ENCODE measurements at places on chromosomes 16 and 17.

DNA sequence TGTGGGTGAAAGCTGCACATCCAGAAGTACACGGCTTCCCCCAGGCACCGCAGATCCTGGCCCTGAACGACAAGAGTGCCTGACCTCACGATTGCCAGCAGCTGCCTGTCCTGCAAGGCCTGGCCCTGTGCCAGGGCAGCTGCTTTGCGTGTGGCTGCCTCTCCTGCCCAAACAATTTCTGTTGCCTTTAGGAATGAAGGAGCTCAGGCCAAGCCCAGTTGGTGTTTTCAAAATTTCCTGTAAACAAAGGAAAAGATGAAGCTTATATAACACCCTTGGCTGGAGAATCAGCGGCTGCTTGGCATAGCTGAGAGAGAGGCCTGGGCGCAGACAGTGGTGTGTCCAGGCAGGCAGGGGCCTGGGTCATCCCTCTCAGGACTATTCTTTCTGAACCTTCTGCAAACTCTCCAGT lies 11.7 kb upstream of the SLC47A2 start:
- DNase-seq: no peak

DNA sequence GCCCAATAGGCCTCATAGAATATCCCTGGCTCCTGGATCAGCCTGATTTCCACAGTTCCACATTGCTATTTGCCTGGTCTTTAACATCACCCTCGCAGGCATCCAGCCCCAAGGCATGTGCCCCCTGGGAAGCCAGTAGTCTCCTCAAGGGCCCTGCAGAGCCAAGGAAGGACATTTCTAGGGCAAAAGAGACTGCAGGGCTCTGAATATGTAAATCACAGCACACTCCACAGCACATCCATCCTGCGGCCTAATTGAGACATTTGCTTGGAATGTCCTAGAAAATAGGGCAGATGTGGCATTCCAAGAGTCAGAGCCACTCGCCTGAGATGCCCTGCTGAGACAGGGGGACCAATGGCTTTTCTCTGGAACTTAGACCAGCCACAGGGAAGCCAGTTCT lies 11.4 kb upstream of the C16orf78 start:
- DNase-seq: no peak

DNA sequence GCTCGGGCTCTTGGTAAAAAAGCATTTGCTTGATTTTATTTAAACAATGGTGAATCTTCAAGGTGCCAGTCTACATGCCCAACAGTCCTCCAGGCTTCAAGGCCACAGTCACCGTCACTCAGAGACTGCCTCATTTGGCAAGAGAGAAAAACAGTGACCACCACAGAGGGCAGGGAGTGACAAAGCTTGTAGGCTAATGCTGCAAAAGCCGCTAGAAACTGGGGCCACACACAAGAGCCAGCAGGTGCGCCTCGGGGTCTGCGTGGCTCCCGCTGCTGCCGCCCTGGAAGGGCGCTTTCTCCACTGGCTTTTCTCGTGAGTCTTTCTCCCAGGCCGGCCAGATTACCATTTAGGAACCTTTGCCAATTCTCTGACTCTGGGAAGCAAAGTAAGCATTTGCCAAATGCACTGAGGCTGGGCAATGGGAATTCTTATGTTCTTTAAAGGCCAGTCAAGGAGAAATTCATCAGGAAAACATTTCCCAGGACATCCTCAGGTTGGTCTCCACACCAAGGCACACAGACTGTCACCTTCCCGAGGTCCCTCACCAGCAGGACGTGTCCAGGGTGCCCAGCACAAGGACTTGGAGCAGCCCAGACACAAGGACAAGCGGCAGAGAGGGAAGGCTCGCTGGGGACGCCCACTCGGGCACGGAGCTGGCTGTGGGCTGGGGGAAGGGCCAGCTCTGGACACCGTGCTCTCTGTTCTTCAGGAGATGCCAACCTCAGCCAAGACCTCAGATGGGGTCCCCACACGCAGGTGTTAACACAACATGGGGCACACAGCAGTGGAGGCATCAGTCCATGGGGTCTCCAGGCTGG lies 12.5 kb upstream of the C16orf95 start:
- DNase-seq: no peak

GRCh38 chr16:68086336-68086841 lies 1.2 kb downstream of the NFATC3 start:
- DNase-seq: peak; percentile 36

DNA sequence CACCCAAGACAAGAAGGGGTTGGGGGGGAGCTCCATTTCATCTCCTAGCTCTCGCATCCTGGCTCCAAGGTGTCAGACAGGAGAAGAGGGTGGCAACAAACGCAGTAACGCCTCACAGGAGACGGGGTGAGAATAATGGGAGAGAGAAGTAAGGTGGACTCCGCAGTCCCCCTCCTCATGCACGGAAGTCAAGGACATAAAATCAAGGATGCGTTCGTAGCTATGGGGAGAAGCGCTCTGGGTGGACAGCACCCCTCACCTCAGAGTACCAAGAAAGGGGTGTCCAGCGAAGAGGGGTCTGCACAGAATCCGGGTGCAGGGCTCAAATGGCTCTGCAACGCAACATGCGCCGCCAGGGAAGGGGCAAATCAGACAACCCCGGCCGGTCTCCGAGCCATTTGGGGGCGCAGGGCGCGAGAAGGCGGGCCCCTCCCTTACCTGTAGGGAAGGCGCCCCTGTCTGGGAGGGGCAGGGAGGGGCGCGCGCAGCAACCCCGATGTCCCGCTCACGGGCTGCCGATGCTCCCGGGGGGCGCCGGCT lies 555 bp downstream of the HDAC5 start:
- DNase-seq: no peak

DNA sequence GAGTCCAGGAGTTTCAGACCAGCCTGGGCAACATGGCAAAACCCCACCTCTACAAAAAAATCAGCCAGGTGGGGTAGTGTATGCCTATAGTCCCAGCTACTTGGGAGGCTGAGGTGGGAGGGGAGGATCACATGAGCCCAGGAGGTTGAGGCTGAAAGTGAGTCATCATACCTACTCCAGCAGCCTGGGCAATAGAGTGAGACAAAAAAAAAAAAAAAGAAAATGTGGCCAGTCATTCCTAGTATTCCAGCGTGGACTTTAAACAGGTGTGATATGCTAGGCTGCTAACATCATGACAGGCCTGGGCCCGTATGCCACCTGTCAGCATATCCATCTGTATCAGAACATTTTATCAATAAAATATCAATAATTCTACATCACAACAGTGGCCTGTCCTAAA lies 143.3 kb downstream of the AATF start:
- no peak for DNase-seq

GRCh38 chr16:51193879-51194278 lies 42.8 kb upstream of the SALL1 start:
- DNase-seq: no peak

GRCh38 chr16:70432723-70433457 lies 6.0 kb downstream of the ST3GAL2 start:
- DNase-seq: no peak

GRCh38 chr16:56933828-56934598 lies 2.1 kb downstream of the HERPUD1 start:
- no peak for DNase-seq

DNA sequence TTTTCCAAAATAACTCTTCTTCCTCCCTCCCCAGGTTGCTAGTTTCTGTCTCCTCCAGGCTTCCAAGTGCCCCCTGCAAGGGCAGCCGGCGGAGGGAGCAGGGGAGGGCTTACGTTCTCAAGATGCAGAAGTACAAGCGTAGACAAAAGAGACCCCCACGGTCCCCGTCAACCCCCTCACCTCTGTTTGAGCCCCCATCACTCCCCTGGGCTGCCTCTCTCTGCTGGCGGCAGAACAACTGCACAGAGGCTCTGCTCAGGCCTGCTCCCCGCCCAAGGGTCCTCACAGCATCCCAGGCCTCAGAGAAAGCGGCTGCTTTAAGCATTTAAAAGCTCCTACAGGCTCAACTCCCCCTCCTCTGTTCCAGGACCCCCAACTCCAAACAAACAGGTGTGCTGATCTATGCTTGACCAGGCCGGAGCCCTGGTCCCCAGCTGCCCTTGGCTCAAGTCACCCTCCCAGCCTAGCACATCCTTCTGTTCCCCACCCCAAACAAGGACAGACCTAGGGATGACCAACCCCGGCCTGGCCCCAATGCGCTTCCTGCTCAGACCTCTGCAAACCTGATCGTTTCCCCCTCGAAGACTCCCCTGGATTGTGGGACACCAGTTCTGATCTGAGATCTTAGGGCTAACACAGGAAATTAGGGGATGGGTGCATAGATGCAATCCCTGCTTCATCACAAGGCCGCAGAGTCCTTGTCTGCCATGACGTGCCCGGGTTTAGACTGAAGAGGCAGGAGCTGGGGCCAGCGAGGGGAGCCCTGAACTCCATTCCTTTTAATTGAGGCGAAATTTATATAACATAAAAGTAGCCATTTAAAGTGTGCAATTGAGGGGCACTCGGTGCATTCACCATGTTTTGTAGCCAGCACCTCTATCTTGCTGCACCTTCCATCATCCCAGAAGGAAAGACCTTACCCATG lies 17.2 kb upstream of the RBFOX3 start:
- no peak for DNase-seq

DNA sequence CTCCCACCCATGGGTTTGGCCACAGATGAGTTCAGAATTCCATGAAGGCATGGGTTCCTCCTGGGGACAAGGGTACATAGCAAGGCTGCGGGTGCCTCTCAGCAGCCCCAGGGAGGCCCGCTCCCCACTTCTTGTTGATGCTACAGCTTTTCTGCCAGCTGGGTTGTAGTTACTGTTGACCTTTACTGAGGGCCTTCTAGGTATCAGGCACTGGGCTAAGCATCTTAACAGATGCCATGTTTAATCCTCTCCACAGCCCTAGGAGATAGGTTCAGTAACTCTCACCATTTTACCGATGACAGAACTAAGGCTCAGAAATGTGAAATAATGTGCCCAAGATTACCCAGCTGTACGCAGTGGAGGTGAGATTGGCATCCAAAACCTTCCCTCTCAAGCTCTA lies 54.3 kb upstream of the DLX4 start:
- DNase-seq: no peak

DNA sequence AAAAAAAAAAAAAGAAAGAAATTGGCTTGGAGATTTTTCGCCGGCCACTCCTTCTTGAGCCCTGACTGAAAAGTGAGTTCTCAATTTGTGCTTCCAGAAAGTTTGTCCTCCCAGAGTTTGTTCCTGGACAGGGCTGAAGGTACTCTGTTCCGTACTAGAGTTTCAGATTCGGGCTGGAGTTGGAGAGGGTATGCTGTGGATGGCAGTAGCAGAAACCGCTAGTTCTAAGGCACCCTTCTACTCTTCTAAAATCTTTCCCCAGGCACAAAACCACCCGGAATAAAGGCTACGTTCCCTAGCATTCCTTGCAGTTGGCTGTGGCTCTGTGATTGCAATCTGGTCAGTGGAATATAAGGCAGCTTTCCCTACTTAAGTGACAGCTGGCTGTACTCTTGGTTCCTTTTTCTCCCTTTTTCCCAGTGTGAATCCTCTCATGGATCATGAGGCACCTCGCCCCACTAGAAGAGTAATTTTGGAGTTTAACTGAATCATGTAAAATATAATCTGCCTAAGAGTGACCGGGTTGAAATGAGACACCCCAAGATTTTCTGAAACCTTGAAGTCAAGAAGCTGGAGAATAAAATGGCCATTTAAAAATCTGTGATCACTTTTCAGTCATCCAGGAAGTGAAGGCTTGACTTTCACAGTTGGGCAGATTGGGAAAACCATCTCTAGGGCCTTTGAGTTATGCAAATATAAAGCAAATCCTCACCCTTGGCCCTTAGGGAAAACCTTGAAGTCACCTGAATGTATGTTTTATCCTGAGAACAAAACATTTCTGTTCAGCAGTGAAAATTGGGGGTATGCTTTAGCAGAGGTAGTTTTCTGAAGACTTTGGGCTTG lies 901 bp upstream of the HEATR6 start:
- no peak for DNase-seq

DNA sequence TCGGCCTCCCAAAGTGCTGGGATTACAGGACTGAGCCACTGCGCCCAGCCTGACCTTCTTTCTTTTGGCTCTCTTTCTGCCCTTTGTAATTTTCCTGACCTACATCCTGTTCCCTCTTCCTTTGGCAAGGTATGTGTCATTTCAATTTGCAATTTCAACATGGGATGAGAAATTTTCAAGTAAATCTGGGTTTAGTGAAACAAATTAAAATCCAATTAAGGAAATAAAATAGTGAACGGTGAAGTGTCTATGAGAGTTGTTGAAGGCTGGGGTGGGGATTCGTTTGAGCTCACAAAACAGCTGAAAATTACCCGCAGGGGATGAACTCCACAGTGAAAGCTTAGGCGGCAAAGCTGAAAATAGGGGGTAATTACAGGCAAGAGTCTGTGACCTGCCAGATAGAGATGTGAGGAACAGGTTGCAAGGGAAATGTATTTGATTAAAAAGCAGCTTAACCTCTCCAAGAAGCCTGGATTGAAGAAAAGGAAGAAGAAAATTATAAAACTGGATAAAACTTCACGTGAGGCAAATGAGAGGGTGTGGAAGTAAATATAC lies 277.7 kb downstream of the UTP18 start:
- DNase-seq: no peak

DNA sequence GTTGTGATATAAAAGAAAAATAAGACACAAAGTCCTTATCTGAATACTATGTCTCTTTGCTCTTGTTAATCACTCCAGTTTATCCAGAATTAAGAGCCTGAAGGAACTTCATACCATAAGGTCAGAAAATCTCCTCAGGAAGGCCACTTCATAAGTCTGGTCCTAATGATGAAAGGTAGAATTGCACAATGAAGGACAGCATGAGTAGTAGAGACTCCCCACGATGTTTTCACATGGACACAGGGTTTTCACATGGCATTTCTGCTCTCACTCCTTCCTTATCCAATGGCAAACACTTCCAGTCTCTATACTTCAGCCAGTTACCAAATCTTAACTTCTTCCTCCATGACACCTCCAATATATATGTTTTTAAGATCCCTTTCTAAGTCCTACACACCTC lies 10.2 kb upstream of the C17orf78 start:
- DNase-seq: no peak

DNA sequence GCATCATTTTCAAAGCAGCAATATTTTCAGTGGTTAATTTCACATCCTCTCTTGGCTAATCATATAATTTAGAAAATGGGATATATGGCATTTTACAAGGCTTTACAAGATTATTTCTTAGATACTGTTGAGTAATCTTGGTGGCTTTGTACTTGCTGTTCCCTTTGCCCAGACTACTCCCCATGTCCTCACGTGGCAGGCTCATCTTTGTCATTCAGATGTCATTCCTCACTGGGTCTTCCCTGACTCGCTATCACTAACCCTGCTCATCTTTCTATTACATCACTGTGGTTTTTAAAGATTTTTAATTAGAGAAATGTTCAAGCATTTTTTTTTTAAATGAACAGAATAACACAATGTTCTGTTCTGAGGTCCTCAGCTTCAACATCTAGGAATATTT lies 240.0 kb upstream of the IRX5 start:
- DNase-seq: no peak

- no peak for DNase-seq
Measured at GRCh38 chr16:4176906-4177417, 60.7 kb upstream of the ADCY9 start.

- DNase-seq: no peak
Measured at GRCh38 chr17:58326609-58327362, 1.8 kb downstream of the TSPOAP1 start.

DNA sequence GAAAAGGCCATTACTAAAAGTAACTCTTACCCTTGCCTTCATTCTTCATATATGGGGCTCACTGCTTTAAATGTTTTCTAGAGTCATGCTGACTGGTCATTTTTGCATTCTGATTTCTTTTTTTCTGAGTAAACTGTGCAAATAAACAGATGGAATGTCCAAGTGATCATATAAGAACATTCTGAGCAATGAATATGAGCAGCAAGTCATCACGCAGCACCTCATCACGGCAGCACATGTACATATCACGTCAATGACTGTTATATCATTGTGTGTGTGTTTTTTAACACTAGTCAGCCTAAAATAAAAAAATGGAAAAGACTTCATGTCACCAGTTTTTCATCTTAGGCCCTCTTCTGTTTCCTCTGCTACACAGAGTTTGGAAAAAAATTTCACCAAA lies 490.0 kb upstream of the ZFHX3 start:
- no peak for DNase-seq

Measured in NCI-H1417 treated with DMSO at 0.1 percent for 48 hours (cell line).